ENCODE measurements at places on chromosomes 1 and 21.

GRCh38 chr1:6116137-6116536 is 64.0 kb downstream of the CHD5 start:
- DNase-seq: no peak
- no peaks in the 10 kb centered on the region for H3K4me1 ChIP-seq
- no peak overlapping the region for H3K4me3 ChIP-seq
- H3K27ac ChIP-seq: no peak overlapping the region
- no peaks in the 10 kb centered on the region for H3K36me3 ChIP-seq

DNA sequence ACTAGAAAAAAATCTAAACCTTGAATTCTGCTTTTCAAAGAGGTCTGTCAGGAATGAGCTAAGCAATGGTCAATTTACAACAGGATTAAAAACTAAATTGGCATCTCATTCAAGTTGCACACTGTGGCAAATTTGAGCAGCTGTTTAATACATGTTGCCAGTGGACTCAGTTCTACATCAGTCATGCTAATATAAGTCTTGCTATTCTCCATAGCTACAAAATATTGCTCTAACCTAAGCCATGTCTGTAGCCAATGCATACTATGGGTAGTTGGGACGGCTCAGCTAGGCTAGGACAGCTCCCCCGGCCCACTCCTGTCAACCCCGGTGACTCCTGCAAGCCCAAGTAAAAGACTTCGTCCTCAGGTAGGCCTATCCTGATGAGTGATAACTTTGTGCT is 10.9 kb upstream of the VAV3 start:
- no peaks in the 10 kb centered on the region for H3K36me3 ChIP-seq
- no peaks in the 10 kb centered on the region for H3K4me1 ChIP-seq
- no peak overlapping the region for H3K4me3 ChIP-seq
- no peak overlapping the region for H3K27ac ChIP-seq
- no peak for DNase-seq
- H3K27me3 ChIP-seq: no peaks in the 10 kb centered on the region

DNA sequence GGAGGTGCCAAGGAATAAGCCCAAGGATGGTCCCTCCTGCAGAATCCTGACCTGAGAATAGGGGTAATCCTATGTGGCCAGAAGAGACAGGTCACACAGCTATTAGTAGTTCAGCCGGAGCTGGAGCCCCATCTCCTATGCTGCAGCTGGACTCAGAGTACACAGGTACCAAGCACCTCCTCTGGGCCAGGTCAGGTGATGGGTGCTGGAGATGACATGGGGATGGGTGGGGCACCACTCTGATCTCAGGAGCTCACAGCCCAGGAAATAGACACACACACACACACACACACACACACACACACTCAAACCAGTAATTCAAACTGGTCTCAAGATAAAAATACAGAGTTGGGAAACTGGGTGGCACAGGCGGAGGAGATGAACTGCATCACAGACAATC is 54.2 kb upstream of the SSBP3 start:
- H3K27ac ChIP-seq: no peak overlapping the region
- H3K27me3 ChIP-seq: no peaks in the 10 kb centered on the region
- H3K4me1 ChIP-seq: no peaks in the 10 kb centered on the region
- no peaks in the 10 kb centered on the region for H3K36me3 ChIP-seq

DNA sequence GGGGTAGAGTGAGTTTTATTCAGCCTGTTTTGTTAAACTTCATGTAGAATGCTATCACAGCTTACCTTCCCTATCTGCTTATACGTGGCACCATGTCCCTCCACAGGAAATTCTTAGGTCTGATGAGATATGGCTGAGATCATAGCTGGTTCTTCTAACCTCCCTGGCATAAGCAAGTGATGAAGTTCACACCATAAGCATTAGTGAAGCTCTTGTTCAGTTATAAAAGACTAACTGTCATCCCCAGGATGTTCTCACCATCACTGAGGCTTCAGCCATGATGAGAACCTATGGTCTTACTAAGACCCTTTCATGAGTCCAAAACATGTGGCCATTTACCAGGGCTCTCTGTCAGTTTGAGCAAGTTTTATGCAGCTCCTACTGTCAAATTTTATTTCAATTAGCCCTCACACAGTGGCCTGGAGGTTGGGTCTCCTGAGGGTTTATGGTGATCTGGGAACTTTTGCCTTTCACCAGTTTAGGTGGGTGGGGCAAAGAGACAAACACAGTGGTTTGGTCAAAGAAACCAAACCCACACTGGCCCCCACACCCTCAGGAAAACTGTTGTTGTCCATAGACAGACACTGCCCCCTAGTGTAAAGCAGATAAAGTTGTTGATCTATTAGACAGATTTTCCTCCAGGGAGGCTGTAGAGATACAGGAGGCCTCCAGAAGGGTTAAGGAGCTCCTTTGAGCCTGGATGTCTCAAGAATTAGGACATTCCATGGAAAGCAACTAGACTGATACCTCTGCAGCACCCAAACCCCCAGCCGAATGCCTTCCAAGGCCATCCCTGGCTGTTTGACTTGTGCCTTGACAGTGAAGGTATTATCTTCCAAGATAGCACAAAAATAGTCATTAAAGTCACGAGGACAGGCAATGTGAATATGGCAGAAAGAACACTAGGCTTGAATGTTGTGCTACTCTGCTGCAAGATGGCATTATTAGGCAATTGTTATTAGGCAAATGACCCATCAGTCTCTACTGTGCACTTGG is 5.0 kb downstream of the SLC22A15 start:
- H3K4me1 ChIP-seq: no peaks in the 10 kb centered on the region
- no peak overlapping the region for H3K4me3 ChIP-seq
- H3K27ac ChIP-seq: no peak overlapping the region
- no peaks in the 10 kb centered on the region for H3K36me3 ChIP-seq

- H3K27me3 ChIP-seq: no peaks in the 10 kb centered on the region
- H3K4me1 ChIP-seq: no peaks in the 10 kb centered on the region
- no peak for DNase-seq
- no peak overlapping the region for H3K4me3 ChIP-seq
- H3K36me3 ChIP-seq: no peaks in the 10 kb centered on the region
- no peak overlapping the region for H3K27ac ChIP-seq
Observed at GRCh38 chr1:241844593-241844992, 3.4 kb upstream of the EXO1 start.

- H3K36me3 ChIP-seq: no peaks in the 10 kb centered on the region
- DNase-seq: no peak
- H3K27ac ChIP-seq: no peak overlapping the region
- peaks cover 3% of the 10 kb centered on the region for H3K4me1 ChIP-seq
- H3K27me3 ChIP-seq: no peaks in the 10 kb centered on the region
Observed at GRCh38 chr1:71049951-71050598, 2.5 kb upstream of the PTGER3 start.

- H3K36me3 ChIP-seq: no peaks in the 10 kb centered on the region
- no peaks in the 10 kb centered on the region for H3K27me3 ChIP-seq
- H3K27ac ChIP-seq: no peak overlapping the region
- DNase-seq: no peak
- H3K4me3 ChIP-seq: no peak overlapping the region
Observed at GRCh38 chr1:167821969-167822685, 91.8 kb downstream of the ADCY10 start.

DNA sequence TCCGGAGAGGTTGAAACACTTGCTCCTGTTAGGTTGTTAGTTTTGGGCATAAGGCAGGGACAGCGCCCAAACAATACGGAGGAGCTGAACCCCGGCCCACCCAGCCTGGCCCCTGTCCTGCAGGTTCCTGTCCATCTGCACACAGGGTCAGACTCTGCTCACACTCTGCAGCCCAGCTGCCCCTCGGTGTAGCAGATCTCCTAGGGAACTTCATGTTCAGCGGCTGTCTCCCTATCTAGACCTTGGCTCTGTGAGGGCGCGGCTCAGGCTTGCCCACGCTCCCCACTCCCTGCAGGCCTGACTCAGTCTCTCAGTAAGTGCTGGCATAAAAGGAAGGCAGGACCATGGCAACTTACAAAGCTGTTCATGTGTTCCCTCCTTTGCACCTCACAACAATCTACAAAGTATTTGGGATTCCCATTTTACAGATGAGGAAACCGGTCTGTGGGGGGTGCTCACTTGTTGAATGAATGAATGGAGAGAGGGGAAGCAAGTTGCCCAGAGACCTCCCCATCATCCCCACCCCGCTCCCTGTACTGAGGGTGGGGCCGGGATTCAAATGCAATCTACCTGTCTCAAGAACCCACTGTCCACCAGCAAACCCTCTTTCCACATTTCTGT is 26.2 kb downstream of the ACOT11 start:
- H3K4me1 ChIP-seq: peaks cover 60% of the 10 kb centered on the region
- DNase-seq: no peak
- H3K36me3 ChIP-seq: no peaks in the 10 kb centered on the region
- no peaks in the 10 kb centered on the region for H3K27me3 ChIP-seq

GRCh38 chr1:45800899-45801298 is 2.5 kb upstream of the MAST2 start:
- no peak for DNase-seq
- no peaks in the 10 kb centered on the region for H3K27me3 ChIP-seq
- H3K4me1 ChIP-seq: peaks cover 7% of the 10 kb centered on the region
- no peak overlapping the region for H3K27ac ChIP-seq

- no peak overlapping the region for H3K4me3 ChIP-seq
- H3K36me3 ChIP-seq: no peaks in the 10 kb centered on the region
- no peak overlapping the region for H3K27ac ChIP-seq
- no peaks in the 10 kb centered on the region for H3K27me3 ChIP-seq
- DNase-seq: no peak
Observed at GRCh38 chr1:193685986-193686385, 499.6 kb upstream of the B3GALT2 start.

DNA sequence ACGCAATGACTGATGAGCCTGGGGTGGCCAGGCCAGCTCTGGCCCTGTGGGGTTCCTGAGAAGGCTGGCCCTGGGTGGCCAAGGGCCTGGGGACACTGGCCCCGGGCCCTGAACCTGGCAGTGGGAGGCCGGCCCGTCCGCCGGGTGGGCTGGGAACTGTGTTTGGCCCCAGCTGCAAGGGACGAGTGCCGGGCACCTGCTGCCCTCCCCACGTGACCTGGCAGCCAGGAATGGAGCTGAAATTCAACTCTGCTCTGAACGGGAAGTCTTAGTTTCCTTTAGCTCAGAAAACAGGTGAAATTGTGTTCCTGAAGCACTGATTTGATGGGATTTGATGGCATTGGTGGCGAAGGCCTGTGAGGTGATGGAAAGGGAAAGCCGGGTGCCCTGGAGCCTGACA is 8.2 kb upstream of the TTLL10 start:
- no peak for DNase-seq
- no peak overlapping the region for H3K4me3 ChIP-seq
- H3K27ac ChIP-seq: no peak overlapping the region
- no peaks in the 10 kb centered on the region for H3K36me3 ChIP-seq

DNA sequence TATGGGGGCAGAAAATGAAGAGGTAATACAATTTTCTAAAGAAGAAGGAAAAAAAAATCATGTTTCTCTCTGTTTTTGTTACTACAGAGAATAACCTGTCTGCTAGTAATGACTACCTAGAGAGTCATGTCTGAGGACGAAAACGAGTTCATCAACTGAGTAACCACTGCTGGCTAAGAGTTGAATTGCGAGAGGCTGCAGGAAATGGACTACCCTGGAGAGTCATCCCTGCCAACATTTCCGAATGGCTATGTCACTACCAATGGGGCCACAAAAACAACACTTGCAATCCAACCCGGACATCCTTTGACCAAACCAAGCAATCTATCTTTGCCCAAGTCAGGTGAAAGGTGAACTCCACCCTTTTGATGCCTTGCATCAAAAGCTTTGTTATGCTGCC is 120.6 kb downstream of the FCRL5 start:
- no peak for DNase-seq
- no peaks in the 10 kb centered on the region for H3K4me1 ChIP-seq
- H3K27ac ChIP-seq: no peak overlapping the region
- H3K36me3 ChIP-seq: no peaks in the 10 kb centered on the region
- H3K27me3 ChIP-seq: no peaks in the 10 kb centered on the region
- H3K4me3 ChIP-seq: no peak overlapping the region

DNA sequence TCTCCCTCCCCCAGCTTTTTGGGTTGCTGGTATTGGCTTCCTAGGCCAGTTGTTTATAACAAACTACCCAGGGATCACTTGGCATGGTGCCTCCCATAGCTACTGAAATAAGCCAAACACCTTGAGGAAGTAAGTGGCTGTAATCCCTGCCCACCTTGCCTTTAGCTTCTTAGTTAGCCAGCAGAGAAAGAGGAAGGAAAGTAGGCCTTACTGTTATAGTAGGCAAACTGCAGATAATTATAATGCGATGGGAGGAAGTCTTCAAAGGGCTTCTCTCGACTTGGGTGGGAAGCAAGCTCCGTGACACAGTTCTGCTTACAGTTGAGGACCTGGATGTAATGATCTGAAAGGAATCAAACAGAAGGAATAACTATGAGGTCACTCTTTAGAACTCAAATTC is 8.2 kb downstream of the P3H1 start:
- no peaks in the 10 kb centered on the region for H3K27me3 ChIP-seq
- no peaks in the 10 kb centered on the region for H3K4me1 ChIP-seq
- H3K4me3 ChIP-seq: no peak overlapping the region
- no peak for DNase-seq
- peaks cover 66% of the 10 kb centered on the region for H3K36me3 ChIP-seq

DNA sequence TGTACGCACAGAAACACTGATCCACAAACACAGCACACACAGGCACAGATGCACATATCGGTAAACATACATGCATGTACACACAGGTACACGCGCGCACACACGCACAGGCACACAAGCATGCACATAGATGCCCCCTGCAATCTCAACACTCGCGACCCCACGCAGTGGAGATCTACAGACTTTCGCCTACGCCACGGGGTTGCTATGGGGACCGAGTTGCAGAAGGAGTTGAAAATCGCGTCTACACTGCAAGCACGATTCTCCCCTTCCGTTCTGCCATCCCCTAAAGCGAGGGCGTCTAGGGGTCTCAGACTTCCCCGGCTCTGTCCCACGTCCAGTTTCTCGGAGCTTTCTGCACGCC is 826 bp downstream of the TRIM17 start:
- no peaks in the 10 kb centered on the region for H3K36me3 ChIP-seq
- H3K4me1 ChIP-seq: peaks cover 12% of the 10 kb centered on the region
- H3K27ac ChIP-seq: no peak overlapping the region

DNA sequence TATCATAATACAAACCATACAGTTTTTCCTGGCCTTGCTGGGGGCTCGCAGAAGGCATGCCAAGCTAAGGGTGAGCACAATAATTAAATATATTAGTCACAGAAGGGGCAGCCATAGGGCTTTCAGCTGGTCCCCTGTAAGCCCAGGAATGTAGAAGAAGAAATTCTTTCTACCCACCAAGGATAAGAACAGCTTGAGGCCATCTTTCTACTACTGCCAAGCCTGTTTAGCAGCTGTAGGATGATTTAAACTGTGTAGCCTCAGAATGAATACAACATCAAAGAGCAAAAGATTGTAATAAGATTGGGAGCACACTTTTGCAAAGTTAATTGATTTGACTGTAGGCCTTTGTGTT is 171.5 kb downstream of the LRRC7 start:
- no peak overlapping the region for H3K4me3 ChIP-seq
- no peak for DNase-seq
- no peaks in the 10 kb centered on the region for H3K27me3 ChIP-seq
- no peaks in the 10 kb centered on the region for H3K36me3 ChIP-seq
- H3K4me1 ChIP-seq: no peaks in the 10 kb centered on the region
- no peak overlapping the region for H3K27ac ChIP-seq

GRCh38 chr1:11462224-11462923 is 16.6 kb upstream of the DISP3 start:
- DNase-seq: no peak
- no peak overlapping the region for H3K27ac ChIP-seq
- no peaks in the 10 kb centered on the region for H3K4me1 ChIP-seq
- H3K27me3 ChIP-seq: peaks cover 71% of the 10 kb centered on the region
- H3K36me3 ChIP-seq: no peaks in the 10 kb centered on the region

- no peaks in the 10 kb centered on the region for H3K4me1 ChIP-seq
- H3K4me3 ChIP-seq: no peak overlapping the region
- peak overlapping the region; percentile 74 for H3K27ac ChIP-seq
- H3K36me3 ChIP-seq: no peaks in the 10 kb centered on the region
- DNase-seq: no peak
Observed at GRCh38 chr1:9449976-9450696, 89.1 kb upstream of the SLC25A33 start.
